ENCODE measurements at places on chromosomes 4 and X.

- DNase-seq = no peak
These were observed 15.3 kb upstream of the UBA1 start for GRCh38 chrX:47178337-47178736.

GRCh38 chrX:3712051-3712869, 1.2 kb downstream of the PRKX start:
- DNase-seq = no peak

- peak; percentile 14 for DNase-seq
These were observed 27.8 kb upstream of the FTHL17 start for GRCh38 chrX:31099536-31100090.

DNA sequence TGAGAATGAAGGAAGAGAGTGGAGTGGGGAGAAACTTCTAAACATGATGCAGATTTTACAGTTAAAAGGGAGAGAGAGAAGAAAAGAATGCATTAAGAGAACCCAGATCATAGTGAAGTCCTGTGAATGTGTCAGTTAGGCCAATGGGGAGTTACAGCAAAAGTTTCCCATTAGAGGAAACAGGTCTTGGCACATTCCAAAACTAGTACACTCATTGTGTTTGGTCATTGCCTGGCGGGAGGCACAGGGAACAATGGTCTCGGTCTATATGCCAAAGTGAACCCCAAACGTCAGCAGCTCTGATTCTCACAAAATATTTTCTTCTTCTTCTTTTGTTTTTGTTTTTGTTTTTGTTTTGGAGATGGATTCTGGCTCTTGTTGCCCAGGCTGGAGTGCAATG, 284.5 kb upstream of the CTSO start:
- no peak for DNase-seq

DNA sequence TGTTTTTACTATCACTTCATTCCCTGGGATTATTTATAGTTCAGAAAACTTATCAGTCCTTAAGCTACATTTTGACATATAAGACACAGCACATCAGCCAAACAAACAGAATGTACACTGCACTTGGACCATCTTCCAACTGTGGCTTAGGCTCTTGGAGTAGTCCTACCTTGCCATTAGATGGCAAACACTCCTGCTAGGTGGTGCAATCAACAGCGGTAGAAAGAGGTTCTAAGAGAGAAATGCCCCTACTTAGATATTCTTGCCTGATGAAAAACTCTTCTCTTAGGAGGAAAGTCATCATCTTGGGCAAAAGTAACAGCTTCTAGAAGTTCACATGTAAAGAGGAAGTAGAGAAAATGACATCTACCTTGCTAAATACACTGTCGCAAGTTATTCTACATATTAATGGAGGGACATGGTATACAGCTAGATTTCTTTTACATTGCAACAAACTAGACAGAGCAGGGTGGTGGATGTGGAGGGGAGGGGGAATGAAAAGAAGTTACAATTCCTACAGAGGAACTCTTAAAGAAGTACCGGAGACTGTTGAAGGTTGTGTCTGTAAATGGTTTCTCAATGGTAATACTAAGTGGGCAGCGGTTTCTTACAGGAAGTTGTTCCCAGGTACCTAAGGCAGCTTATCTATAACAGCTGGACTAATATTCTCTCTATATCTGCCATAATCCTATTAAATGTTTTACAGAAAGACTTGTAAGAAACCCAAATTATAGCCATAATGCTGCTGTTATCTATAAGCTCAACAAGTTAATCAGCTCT, 8.1 kb upstream of the STPG2 start:
- no peak for DNase-seq

DNA sequence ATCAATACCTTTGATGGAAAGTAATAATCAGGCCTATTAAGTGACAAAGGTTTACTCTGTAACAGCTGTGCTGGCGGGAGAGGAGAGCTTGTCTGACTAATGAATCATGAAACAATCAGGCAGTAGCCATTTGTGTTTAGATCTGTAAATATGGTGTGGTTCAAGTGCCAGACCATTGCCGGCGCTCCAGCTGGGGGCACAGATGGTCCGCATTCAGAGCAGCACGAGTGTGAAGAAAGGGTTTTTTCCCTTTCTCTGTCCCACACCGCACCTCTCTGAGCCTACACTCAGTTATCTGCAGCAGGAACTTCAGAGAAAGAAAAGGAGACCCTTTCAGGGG, 111.3 kb upstream of the PAQR3 start:
- DNase-seq = no peak

DNA sequence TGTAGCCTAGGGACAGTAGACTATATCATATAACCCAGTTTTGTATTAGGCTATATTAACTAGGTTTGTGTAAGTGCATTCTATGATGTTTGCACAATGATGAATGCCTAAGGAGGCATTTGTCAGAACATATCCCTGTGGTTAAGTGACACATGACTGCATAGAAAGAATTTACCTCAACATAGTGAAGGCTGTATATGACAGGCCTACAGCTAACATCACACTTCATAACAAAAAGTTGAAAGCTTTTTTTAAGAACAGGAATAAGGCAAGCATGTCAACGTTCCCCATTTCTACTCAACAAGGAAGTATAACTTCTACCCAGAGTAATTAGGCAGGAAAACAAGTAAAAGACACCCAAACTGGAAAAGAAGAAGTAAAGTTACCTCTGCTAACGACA, 165.9 kb upstream of the NDST4 start:
- no peak for DNase-seq

DNA sequence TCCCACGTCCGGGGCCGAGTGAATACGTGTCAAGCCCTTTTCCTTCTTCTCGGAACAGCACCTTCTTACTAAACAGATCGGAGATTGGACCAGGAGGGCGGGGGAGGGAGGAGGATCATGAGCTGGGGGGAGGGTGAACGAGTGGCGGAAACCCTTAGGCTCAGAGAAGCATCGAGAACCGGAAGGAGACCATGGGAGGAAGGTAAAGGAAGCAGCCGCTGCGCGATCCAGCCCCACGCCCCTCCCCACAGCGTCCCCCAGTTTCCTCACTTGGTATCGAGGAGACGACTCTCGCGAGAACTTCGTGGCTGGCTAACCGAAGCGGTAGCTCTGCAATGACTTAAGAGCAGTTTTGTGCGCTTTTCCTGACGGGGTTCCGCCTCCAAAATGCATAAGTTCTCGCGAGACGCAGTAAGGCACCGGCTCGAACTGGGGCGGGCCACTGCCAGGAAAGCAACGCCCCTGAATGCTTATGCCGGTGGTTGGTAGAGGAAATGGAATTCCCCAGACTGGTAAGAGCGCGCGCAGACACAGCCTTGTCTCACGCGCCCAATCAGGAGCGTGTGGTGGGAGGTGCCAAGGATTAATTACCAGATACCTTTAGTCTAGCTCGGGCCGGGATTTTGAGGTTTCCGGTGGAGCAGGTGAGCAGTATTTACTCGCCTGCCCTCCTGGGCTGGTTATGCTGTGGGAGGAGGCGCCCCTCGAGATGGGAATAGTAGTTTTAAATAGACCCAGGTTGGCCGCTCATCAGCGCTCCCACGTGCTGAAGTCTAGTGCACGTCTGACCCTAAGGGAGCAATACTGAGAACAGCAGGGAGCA, 534 bp upstream of the UBE2D3 start:
- DNase-seq = peak; percentile 99

GRCh38 chrX:9466124-9466495, 1.3 kb downstream of the TBL1X start:
- DNase-seq = no peak

DNA sequence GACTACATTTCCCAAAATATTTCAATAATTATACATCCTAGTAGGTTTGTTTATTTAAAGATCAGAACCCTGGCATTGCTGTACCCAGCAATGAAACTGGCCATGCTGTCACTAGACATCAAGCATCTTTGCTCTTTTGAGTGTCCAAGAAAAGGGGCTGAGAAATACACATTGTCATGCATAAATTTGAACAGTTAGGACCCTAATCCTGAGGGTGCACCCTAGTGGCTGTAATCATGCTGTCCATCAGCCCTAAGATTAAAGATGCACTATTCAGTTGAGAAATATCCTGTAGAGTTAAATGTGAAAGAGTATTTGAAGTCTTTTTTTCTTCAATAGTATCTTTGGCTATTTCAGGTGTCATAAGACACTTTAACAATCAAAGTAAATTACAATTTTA, 108.8 kb downstream of the NFKB1 start:
- no peak for DNase-seq

GRCh38 chr4:17583276-17583675, 6.3 kb downstream of the LAP3 start:
- no peak for DNase-seq

- peak; percentile 3 for DNase-seq
These were observed 63.2 kb downstream of the ANAPC10 start for GRCh38 chr4:145034727-145035211.

GRCh38 chr4:150178161-150178560, 99.9 kb downstream of the DCLK2 start:
- DNase-seq = no peak

DNA sequence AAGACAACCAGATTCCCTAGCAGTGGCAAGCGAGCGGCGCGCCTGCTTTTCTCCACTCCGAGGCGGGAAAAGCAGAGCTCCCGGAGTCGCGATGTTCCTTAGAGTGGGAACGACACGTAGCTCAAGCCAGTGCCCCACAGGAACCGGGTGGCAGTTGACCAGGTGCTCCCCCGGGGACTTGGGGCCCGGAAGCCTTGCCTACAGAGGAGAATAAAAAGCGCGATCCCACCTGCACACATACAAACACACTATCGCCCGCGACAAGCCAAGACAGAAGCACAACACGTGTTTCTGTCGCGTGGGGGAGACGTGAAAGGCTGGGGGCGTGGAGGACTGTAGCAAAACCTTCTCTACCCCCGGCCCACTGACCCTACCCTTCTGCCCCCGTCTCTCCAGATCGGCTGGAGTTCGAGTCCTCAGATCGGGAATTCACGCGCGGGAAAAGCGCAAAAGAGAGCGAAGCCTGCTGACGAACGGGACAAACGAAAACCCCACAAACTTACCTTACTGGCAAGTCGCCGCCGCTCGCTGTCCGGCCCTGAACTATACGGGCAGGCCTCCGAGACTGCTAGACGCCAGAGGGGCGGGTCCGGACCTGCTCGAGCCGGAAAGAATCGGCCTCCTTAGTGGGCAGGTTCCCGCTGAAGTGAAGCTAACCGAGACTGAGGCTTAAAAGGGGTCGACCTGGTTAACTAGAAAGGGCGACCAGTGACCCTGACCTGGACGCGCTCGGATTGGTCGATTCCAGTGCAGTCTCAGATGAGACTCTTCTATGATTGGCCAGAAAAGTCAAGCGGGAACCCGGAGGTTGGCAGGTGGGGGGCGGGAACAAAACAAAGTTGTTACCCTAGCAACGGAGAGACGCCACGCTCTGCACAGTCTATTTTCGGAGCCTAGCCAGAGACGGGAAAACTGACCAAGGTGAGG, at the start of the genes DNAAF6 and NUP62CL:
TSS of gene DNAAF6 (plus strand) at position 842 of the 927 bp plus-strand sequence. CDS start 6,265 bp downstream, outside the sequence.
TSS of gene NUP62CL (minus strand) at position 664 of the 927 bp plus-strand sequence. CDS start 31,287 bp downstream, outside the sequence.
- DNase-seq = peak; percentile 49

- DNase-seq = no peak
These were observed 33.1 kb downstream of the SYNPO2 start for GRCh38 chr4:118921786-118922185.

GRCh38 chr4:158936238-158936637, 166.6 kb upstream of the RAPGEF2 start:
- DNase-seq = no peak

DNA sequence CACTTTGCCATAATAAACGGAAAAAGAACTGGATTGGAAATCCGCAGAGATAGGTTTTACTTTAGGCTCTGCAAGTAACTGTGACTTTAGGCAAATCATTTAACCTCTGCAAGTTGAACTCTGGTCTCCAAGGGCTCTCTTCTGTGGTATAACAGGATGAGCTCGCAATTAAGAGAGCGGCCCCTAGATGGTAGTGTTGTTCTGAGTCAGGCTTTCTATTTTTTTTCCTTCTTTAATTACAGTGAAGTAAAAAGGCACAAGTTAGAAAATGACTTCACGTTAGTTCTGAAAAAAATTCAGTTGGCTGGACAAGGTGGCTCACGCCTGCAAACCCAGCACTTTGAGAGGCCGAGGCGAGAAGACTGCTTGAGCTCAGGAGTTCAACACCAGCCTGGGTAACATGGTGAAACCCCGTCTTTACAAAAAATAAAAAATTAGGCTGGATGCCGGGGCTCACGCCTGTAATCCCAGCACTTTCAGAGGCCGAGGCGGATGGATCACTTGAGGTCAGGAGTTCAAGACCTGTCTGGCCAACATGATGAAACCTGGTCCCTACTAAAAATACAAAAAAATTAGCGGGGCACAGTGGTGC, 18.0 kb downstream of the RPS3A start:
- DNase-seq = no peak

DNA sequence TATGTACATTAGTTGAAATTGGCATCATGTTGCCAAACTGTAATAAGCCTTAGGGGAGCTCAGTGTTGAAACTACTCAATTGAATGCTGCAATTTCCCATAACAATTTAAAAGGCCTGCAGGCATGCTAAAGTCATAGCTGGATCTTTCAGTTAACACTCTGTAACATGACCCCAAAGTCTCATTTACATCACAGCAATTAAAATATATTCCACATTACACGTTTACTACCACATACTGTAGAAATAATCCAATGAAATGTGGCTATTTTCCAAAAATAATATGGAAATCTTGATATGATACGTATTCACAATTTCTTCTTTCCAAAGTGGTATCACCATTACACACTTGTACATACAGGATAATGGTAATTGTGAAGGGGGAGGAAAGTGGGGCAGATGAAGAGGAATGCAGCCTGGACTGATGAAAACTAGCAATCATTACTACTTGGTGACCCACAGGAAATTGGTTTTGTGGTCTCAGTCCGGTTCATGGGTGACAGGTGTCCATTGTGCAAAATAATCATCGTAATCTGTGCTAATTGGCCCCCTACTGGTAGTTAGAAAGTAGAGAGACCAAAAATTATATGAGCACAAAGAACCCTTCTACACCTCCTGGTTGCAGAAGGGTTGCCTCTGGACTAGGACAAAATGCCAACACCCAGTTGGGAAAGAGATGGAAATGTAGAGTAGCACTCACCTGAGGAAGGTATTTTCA, 63.7 kb downstream of the TENM3 start:
- DNase-seq = peak; percentile 41

DNA sequence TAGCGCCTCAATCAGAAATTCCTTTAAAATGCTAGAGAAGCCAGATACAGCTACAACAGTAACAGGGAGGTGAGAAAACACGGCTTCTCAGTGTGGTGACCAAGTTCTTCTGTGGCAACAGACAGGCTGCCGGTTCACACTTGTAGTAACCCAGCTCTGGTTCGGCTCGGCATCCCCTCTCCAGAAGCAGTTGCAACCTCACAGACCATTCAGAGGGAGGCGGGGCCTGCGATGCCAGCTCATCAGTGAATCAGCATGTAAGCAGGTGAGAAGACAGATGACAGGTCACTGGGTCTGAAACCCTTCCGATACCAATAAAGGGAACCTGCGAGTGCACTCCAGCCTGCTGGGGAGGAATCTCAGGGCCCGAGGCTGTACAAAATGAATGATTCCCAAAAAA, 251.0 kb downstream of the KCNIP4 start:
- peak; percentile 32 for DNase-seq

- no peak for DNase-seq
These were observed 212.8 kb downstream of the MAB21L2 start for GRCh38 chr4:150794706-150795105.

Measured in NCI-H226 (cell line).